Activated naive CD4-positive, alpha-beta T cell (primary cell): ENCODE measurements at places on chromosomes 3 and 15.

GRCh38 chr15:86610038-86610437 is 530.4 kb downstream of the AGBL1 start:
- no peak for DNase-seq

GRCh38 chr3:10286596-10287295 is 6.0 kb downstream of the GHRL start:
- no peak for DNase-seq

DNA sequence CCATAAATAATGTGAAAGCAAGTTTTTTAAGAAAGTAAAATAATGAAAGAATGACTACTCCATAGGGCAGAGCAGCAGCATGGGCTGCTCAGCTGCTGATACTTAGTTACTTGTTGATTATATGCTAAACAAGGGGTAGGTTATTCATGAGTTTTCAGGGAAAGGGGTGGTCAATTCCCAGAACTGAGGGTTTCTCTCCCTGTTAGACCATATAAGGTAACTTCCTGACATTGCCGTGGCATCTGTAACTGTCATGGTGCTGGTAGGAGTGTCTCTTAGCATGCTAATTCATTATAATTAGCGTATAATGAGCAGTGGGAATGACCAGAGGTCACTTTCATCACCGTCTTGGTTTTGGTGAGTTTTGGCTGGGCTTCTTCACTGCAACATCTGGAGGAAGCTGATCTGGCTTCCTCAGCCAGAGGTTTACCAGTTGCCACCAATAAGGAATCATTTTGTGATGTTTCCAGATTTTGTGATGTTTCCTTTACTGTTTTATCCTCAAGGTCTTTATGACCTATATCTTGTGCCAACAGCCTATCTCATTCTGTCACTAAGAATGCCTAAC is 121.8 kb upstream of the CHL1 start:
- DNase-seq, result no peak

DNA sequence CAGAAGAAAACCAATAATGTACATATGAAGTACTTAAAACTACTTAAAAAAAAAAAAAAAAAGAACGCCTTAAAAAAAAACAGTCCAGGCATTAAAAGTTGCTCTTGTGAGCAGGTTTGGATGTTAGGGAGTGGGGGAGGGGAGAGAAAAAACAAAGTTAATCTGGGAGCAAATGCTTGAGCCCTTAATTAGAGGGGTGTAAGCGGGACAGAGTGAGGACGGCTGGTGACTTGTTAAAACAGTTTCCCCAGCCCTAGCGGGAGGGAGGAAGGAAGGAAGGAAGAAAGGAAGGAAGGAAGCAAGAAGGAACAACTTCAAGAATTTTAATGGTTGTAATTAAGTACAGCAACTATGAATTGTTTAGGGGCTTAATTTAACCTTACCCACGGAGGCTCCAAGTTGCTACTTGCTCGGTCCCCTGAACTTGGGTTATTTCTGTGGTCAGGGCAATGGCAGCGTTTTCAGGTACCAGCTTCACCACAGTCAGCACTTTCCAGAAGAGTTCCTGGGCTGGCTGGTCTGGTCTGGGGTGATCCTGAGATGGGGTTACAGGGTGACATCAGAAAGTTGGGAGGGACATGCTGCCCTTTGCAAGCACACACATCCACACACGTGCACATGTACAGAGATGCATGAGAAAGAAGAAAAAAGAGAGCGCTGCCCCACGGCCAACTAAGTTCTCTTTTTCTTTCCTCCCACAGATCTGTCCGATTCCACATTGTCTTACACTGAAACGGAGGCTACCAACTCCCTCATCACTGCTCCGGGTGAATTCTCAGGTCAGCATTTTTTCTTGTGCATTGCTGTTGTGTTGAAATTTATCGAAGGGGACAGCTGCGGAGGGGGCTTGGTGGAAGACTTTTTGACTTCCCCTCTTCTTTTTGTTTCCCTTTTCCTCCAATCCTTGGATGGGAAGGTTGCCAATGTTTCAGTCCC is 14.0 kb downstream of the SMAD6 start:
- no peak for DNase-seq

GRCh38 chr3:127194601-127195187 is 1.8 kb downstream of the PRR23E start:
- DNase-seq, result no peak

- no peak for DNase-seq
These were observed at the start of gene SLC28A1 for GRCh38 chr15:84883916-84884781. Gene SLC28A1 (plus strand): TSS chr15:84884662. CDS start chr15:84887761, 3,099 bp downstream.

DNA sequence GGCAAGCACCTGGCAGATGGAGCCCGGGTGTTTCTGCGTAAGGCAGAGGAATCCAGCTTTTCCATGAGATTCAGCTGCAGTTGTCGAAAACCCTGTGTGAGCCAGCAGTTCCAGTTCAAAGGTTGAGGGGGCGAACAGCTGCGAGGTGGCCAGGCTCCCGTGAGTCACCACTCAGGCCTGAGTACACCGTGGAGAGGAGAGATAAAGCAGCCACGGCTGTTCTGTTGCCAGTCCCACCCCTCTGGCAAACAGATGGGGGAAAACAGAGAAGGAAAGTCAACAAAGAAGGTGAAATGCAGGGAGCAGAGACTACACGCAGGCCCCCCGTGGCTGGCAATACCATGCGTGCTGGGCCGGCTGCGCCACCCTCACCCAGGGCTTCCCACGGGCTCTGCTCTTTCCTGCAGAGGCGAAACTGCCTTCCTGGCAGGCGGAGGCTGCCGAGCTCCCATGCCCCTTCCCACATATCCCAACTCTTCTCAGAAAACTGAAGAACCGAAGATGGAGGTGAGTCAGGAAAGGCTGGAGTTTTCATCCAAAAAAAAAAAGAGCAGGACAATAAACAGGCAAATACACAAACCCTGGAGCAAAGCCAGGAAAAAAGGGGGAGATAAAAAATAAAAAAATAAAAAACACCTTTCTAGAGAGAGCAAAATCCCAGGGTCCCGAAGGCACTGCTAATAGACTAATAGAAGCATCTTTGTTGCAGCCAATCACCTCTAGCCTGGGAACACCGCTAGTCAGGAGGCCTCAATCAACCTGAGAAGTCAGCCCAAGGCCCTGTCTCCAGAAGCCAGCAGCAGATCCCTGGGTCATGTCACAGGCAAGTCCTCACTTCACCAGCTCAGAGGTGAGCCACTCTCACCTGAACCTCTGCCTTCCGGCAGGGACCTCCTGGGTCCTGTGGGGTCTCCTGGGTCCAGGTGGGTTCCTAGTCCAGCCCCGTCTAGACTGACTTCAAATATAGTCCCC is 37.7 kb downstream of the FAM174B start:
- DNase-seq, result no peak

DNA sequence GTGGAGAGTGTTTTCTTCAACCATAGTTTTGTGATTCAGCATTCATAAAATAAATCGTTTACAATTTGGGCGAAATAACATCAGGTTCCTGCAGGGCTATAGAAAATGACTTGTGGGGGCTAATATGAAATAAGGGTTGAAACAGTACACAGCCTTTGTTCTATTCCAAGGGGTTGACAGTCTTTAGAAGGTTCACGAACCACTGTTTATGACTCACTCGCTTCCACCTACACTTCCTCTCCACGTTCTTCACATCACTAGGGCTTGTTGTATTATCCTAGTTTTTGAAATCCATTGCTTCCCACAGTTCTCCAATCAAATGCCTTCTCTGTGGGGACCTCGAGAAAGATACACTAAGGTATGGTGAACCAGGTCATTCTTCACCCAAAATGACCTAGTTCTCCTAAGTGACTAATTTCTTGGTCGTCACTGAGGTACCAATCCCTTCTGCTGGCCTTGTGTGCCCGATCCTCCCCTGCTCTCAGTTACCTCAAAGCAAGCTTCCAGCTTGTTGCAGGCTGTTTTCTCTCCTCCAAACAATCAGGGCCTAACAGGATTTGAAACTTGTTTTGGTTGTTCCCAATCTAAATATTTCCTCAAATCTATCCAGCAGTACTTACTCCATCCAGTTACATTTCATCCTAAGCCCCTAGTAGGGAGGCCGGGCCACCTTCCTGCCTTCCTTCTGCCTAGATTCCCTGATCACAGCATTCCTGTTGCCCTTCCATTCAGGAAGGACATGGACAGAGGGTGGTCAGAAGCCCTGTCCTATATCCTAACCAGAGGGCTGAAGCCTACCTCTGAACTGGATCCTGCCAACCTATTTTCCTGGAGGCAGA is 23.1 kb upstream of the TBL1XR1 start:
- DNase-seq, result no peak

DNA sequence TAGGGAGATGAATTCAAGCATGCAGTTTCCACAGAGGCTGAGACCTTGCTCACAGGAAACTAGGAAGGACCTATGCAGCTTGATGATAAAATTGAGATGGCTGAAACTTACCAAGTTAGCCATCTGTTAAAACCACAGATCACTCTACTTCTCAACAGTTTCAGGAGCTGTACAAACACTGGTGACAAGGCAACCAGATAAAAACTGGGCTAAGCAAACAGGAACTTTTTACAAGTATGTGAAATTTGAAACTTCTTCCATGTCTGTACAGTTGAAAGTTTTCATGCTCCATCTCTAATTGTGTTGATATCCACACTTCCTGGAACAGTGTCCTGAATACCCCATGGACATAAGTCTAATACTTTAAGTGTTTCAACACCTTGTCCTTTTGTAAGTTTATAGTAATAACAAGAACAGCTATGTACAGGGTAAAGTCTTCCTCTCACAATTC is 78.2 kb downstream of the FAIM start:
- no peak for DNase-seq

DNA sequence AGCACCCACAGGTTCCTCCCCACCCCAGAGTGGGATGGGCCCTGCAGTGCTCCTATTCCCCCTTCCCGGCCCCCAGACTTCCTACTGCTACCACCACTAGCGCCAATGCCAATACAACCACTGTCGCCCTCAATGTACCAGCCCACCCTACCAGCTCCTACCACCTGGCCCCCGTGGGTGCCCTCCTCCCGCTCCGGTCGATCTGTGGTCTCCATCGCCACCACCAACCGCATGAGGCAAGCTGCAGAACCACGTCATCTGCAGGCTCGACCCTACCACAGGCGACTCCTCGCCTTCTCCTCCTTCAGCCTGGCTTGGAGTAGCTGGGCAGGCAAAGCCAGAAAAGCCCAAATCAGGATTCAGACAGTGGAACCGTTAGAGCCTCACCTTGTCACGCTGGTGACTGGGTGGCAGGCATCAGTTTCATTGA is 179.3 kb downstream of the POTEB3 start:
- no peak for DNase-seq

GRCh38 chr15:69609776-69610175 is 157.2 kb downstream of the RPLP1 start:
- DNase-seq, result no peak

DNA sequence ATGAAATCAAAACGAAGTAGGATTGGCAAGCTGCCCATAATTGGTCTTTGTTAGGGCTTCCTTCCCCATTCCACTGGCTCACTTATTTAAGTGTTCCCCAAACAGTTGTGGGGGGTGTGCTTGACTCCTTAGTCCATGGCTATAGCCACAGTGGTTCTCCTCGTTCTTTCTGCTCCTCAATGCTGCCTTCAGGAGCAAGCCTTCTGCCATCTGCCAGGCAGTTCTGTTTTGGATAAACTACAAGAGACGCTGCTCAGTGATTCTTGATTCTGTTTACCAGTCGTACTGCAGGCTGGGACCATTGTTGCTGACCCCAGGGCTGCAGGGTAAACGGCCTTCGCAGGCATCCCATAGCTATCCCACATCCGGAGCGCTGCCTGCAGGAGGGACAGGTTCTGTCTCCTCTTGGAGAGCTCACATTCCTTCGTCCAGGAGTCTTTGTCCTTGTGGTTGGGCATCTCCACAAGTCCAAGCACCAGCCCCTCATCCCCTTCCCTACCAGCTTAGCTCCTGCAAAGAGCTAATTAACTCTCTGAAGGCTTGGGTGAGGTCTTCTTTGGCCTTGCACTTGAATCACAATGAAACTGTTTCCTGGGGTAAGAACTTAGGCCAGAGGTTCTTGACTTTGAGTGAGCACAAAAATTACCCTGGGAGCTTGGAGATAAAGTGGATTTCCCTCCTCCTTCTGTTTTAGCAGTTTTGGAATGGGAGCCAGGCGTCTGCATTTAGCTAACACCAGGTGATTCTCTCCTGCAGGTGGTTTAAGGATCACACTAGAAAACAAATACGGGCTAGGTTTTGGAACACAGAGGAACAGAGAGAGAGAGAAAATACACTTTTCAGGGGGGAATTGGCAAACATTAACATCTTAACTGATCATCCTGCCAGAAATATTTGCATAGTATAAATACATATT is 114.9 kb downstream of the SV2B start:
- no peak for DNase-seq

DNA sequence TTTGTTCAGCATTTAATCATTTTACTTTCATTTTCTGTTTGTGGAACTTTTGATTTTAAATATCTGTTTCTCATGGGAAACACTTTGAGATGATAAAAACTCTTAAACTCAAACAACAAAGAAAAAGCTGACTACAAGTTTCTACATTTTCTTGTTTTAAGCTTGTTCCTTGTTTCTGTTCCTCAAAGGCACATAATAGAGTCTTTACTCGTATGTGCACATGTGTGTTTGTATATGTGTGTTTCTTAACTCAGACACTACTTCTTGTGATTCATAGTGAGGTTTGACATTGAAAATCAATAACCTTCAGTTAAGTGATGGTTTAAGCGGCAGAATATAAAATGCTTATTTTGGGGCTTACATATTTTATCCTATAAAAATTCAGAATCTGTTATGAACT is 786.7 kb upstream of the EPHA6 start:
- no peak for DNase-seq

- DNase-seq, result no peak
These were observed 175.3 kb downstream of the PLCL2 start for GRCh38 chr3:17059989-17060550.

DNA sequence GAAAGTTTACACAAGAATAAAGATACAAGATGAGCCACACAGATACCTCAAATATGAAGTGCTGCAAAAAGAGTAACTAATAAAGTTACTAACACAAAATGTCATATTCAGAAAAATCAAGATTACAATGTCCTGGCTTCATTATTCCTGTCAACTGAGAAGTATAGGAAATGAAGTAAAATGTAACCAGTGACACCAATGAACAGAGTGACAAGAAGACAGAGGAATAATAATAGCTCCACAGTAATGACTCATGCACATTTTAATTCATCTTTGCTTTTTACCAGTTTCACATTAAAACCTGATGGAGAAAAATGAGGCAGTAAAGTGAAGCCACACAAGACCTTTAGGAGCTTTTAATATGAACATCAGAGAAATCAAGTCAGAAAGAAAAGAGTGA is 214.1 kb downstream of the ZBBX start:
- no peak for DNase-seq

- no peak for DNase-seq
These were observed 54.7 kb downstream of the TP63 start for GRCh38 chr3:189685860-189686259.

GRCh38 chr15:68353421-68354135 is 76.0 kb downstream of the FEM1B start:
- no peak for DNase-seq

- no peak for DNase-seq
These were observed 76.6 kb downstream of the CNTN3 start for GRCh38 chr3:74537857-74538256.

GRCh38 chr3:49754536-49754935 is 30.8 kb upstream of the GMPPB start:
- DNase-seq, result no peak

- no peak for DNase-seq
These were observed 850 bp downstream of the SUCLG2 start for GRCh38 chr3:67653425-67654098.

- no peak for DNase-seq
These were observed 9.0 kb upstream of the LRRFIP2 start for GRCh38 chr3:37183375-37183831.
